CD4-positive, alpha-beta T cell treated with Interferon alpha-2 for 1 hour (primary cell): ENCODE measurements at places on chromosomes 12 and 14.

DNA sequence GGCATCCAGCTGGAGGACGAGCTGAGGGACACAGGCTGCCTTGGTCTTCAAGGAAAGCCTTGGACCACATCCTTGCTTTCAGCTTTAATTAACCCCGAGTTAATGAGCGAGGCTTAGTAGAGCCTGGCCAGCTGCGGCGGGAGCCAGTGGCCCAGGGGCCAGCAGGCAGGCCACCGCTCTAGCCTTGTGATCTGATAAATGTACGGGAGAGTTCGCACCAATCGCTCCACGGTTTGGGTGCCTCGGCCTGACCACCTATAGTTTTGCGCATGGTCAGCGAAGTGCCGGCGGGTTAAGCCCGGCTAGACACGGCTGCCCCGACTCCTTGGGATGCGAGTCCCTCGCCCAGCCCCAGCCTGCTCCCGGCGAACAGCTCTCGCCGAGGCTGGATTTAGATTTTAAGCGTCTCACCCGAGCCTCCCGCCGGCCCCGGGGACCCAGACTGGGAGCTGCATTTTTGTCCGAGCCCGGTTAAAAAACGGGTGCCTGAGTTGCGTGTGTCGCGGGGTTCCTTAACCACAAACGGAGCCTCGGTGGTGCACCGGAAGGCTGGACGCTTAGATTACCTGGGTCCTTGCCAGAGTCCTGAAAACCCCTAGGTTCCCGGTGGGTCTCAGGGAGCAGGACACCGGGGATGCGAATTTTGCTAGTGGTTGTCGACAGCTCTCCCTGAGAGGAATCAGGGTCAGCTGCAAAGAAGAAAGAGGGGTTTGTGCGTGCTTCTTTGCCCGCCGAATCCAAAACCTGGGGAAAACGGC, 2.9 kb upstream of the HOXC12 start:
- DNase-seq, result no peak

DNA sequence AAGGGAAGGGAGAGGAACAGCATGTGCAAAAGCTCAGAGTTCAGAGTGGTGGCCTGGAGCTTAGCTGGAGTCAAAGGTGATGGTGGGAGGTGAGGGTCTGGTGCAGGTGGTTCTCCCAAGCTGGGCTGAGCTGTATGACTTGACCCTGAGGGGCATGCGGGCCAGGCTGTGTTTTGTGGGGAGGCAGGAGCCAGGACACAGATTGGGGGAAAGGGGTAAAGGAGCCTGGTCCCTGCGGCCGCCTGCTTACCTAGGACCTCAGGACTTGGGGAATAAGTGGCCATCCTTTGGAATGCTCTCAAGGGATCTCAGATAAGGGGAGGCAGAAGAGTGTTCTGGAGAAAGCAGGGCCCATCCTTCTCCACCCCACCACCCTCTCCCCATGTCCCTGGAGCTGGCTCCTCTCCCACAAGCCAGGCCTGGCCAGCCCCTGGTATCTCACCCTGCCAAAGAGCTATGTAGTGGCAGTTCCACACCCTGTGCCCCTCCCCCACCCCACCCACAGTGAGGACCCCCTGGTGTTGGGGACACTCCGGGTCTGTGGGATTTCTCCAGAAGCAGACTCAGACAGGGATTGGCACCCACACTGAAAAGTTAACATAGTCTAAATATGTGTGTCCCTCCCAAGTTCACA, 19.9 kb upstream of the CEP170B start:
- no peak for DNase-seq

GRCh38 chr14:39266525-39266870, 32.8 kb downstream of the MIA2 start:
- no peak for DNase-seq

GRCh38 chr14:56172571-56172971, 54.4 kb downstream of the PELI2 start:
- no peak for DNase-seq

- DNase-seq, result no peak
Measured at GRCh38 chr14:46769292-46769691, 117.7 kb upstream of the RPL10L start.

- DNase-seq, result no peak
Measured at GRCh38 chr12:54196396-54196795, 7.6 kb upstream of the SMUG1 start.

DNA sequence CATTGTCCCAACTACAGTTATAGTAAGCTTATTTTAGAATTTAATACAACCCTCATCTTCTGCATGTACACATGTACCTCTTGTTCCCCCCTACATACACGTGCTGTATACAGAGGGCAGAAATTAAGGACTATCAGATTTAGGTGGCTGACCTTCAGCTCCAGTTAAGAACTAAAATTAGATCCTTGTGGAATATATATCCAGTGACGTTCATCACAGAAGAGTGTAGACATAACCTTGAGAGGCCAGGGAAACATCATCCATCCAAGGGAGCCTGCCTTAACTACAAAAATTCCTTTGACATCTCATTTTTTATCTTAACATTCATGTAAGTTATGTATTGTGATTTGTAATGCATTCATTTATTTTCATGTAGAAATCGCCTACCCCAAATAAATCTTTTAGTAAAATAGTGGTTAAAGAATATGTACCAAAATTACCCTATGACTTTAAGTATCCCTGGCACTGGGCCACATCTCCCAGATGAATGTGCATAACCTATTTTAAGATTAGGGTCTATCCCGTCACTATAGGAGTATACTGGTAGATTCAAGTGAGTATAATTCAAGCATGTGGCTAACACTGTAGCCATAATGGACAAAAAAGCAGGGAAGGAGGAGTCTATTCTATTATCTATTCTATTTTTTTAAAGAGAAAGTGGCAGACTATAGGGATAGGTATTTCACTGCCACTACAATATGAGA, 27.5 kb downstream of the RIC8B start:
- no peak for DNase-seq

DNA sequence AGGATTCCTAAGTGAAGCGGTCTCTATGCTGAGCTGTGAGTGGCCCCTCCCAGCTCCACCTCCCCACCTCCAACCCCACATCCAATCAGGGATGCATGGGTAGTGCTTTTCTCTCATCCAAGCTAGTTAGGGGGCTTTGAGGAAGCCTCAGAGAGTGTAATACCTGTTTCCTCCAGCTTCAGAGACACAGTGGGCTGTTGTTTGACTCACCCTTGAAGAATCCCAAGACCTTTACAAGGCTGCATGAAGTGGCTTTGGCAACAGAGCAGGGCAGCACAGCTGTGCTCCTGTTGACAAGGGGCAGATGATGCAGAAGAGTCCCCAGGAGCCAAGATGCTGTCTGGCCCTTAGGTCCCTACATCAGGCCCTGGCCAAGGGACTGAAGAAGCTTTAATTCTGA, 27.1 kb upstream of the CLMN start:
- no peak for DNase-seq

DNA sequence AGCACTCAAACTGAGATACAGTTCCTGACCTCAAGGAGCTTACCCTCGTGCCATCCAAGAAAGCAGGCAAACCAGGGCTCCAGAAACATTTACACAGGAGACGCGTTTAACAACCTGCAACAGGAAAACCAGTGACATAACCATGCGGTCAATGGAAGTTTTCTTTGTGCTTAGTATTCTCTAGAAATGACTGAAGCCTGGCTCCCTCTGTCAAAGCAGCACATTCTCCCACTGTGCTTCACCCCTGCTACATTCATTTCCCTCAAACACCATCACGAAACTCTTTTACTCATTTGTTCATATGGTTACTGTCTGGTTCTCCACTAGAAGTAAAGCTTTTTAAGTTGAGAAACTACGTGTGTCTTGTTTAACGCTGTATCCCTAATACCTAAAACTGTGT, 161.3 kb upstream of the CCND2 start:
- no peak for DNase-seq

- peak; percentile 72 for DNase-seq
Measured at GRCh38 chr12:9702255-9702654, 30.6 kb downstream of the CLECL1 start.

DNA sequence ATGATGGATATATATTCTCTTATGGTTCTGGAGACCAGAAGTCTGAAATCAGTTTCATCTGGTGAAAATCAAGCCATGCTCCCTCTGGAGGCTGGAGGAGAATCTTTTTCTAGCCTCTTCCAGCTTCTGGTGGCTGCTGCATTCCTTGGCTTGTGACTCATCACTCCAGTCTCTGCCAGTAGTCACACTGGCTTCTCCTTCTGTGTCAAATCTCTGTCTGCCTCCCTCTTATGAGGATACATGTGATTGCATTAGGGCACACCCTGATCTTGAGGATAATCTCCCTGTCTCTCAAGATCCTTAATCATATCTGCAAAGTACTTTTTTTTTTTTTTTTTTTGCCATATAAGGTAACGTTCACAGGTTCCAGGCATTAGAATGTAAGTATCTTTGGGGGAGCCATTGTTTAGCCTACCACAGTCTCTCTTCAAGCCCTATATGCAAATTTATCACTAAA, 17.7 kb downstream of the DNAL1 start:
- no peak for DNase-seq

DNA sequence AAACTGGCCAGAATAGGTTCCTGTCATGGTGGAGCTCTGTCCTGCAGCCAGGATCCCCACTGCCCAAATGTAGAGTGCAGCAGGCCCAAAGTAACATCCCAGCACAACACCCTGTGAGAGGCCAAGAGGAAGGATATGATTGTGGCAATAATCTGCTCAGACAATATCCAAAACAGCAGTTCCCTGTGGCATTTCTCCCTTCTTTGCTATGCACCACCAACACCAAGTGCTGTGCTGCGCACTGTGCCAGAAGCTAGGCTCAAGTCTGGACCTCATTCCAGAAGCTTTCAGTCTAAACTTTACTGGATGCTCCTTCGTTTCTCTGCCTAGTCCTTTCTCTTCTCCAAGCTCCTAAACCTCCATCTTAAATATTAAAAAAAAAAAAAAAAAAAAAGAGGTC, 33.4 kb downstream of the SLC11A2 start:
- no peak for DNase-seq

DNA sequence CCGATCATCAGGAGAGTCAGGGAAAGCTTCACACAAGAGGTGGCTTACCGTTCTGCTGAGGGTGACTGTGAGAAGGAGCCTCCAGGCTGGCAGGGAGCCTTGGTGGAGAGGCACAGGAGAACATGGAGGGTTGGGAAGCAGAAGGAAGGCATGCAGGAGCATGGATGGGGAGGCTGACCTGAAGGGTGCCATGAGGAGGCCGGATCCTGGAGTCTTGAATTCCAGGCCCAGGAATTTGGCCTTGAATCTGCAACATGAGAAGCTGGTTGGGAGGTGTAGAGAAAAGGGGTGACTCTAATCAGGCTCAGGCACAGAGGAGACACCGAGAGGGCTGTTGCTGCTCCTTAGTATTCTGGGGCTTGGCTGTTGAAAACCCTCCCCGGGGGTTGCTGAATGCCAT, 130.2 kb downstream of the PELI2 start:
- no peak for DNase-seq

DNA sequence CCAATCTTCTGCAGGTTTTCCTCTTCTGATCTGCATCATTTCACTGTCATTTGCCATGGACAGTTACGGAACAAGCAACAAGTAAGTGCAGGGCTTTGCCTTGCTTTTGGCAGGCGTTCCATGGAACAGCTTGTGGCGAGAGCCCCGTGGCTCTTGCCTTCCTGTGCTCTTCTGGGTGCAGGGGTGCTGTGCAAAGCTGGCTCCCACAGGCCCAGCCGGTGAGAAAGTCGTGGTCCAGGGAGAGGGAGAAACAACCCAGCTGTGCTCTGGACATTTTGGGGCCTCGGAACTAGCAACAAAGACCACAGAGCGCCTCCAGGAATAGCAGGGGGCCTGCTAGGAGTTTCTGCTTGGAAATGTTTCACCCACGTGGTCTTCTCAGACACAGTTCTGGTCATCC, 164.7 kb downstream of the ADGRD1 start:
- no peak for DNase-seq

DNA sequence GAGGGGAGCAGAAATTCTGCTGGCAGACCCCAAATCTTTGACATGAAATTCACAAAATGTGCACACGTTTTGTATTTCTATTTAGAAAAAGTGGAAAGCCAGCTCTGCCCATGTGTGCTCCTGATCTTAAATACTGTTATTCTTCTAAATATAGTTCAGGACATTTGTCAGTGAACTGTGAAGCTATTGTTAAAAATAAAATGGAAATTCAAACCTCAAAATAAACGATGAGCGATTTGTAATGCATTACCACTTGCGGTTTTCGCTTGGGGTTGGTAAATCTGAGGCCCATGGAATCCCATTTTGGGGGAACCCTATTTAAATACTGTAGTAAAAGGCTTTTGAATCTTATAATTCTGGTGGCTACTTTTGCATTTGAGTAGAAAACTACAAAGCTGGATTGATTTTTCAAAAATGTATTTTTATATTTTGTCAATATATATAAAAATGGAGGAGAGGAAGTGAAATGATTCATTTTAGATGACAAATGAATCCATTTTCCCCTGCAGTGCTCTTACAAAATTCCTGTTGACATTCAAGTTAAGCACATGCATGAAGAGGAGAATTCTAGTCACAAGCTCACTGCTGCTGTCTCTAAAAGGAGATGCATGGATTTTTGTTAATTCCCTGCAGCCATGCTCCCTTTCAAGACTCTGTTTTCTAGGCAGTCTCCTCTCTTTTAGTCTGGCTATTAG, 47.1 kb downstream of the FLRT2 start:
- DNase-seq, result no peak

GRCh38 chr12:26212396-26212795, 17.0 kb downstream of the SSPN start:
- no peak for DNase-seq

GRCh38 chr12:12159988-12160387, 89.2 kb downstream of the BCL2L14 start:
- DNase-seq, result no peak

DNA sequence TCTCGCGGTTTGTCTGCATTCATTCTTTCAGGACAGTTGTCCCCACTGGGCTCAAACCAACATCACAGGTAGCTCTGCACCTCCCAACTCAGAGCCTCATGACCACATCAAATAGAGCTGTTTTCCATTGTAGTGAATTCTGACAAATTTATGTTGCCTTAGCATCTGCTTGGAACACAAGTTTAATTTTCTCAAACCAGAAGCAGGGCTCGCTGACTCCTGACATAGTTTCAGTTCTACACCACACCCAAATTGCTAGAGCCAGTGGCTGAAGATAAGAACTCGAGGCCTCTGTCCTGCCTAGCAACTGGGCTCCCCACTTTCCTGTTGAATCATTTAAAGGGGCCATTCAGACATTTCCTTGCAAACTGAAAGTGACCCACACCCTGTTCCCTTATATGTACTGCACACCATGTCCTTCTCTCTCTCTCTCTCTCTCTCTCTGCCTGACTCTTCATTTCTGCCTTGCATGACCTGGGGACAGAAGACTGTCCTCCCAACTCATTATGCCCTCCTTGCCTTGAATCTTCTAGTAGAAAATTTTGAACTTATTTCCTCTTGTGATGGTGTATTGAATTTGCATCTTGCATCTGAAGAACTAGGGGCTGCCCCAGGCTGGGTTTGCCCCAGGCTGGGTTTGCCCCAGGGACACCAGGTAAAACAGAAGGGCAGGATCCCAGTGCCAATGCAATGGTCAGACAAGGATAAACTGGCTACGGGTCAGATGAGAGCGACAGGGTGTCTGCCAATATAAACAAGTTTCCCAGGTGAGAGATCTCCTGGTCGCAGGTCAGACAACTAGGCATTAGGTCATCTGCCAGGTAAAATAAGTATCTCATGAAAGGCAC, 9.7 kb upstream of the WSCD2 start:
- no peak for DNase-seq

GRCh38 chr14:60106339-60106738, 14.6 kb downstream of the PCNX4 start:
- no peak for DNase-seq

GRCh38 chr12:100453951-100454350, 19.7 kb upstream of the NR1H4 start:
- DNase-seq, result no peak
